ENCODE measurements at places on chromosomes 4 and X.

DNA sequence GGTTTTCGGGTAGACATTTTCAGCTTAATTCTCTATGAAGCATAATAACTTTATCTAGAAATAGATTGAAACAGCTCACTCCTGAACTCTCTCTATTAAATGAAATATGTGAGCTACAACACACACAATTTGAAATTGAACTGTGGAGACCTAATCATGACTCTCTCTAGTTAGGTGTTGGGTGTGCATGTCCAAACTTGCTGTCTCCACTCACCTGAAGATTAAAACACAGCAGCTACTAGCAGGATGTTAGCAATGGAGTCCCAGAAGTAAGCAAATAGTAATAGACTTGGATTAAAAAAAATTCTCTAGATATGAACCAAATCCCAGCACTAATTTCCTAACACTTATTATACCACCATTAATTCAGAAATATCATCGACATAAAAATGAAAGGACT lies 173.1 kb downstream of the FSTL5 start:
- H3K4me3 ChIP-seq, result no peak overlapping the region
- no peaks in the 10 kb centered on the region for H3K27me3 ChIP-seq
- no peak overlapping the region for H3K27ac ChIP-seq
- no peak for DNase-seq
- H3K4me1 ChIP-seq, result no peaks in the 10 kb centered on the region
- no peaks in the 10 kb centered on the region for H3K36me3 ChIP-seq

DNA sequence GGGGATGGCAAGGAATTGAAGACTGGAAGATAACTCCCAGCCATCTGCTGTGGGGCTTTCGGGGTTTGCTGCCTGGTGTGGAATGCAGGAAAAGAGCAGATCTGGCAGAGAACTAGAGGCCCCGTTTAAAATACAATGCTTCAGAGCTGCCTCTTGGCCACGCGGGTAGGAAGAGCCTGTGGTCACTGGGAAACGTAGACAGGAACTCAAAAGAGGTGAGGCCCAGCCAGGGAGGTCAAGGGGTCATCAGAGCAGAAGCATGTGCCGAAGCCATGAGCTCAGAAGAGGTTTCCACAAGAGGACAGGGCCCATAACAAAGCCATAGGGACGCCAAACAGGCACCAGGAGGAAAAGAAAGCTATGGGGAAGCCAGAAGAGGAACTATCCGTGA lies 14.5 kb upstream of the STS start:
- no peak for DNase-seq
- no peaks in the 10 kb centered on the region for H3K36me3 ChIP-seq
- no peaks in the 10 kb centered on the region for H3K4me1 ChIP-seq

DNA sequence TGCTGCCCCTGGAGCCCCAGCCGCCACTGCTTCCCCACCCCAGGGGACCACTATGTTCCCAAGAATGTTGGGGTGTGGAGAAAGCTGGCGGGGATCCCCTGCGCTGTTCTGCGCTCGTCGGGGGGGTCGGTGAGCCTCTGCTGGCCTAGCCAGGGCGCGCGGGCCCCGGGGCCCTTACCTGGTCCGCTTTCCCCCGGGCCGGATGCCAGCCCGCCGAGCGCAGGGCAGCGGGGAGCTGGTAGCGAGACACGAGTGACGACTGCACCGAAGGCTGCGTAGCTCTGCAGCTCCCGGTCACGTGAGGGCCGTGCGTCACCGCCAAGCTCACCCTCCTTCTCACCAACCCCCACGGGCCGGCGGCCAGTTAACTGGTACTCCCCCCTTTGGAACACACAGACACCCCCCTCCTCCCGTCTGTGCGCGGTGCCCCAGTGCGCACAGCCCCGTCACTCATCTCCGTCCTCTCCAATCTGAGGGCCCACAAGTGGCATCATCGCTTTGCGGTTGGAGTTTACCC lies at the start of gene BEX1:
Gene BEX1 (minus strand): TSS at position 254 of the 517 bp plus-strand sequence. CDS start 897 bp downstream, outside the sequence.
- H3K27me3 ChIP-seq, result no peaks in the 10 kb centered on the region
- H3K27ac ChIP-seq, result no peak within 1 kb of the TSS
- no peak for DNase-seq
- peak within 1 kb of the TSS; percentile 38 for H3K4me3 ChIP-seq
- no peaks in the 10 kb centered on the region for H3K36me3 ChIP-seq
- H3K4me1 ChIP-seq, result no peaks in the 10 kb centered on the region

DNA sequence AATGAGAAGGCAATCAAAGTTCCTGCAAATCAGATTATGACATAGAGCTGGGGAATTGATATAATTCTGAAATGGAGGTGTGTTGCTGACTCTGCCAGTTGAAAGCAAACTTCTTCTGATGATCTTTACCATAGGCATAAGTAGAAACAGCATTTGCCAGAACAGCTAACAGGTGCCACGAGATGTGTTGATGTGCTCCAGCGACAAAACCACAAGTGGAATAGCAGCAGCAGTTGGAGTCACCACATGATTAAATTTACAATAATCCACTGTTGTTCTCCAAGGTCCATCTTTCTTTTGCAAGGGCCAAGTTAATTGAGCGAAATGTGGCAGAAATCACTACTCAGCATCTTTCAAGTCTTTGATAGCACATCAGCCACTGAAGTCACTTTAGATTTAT lies 3.7 kb upstream of the OSTC start:
- no peaks in the 10 kb centered on the region for H3K36me3 ChIP-seq
- H3K4me1 ChIP-seq, result peaks cover 11% of the 10 kb centered on the region
- DNase-seq, result no peak

- no peak for DNase-seq
- H3K36me3 ChIP-seq, result no peaks in the 10 kb centered on the region
- H3K27ac ChIP-seq, result no peak overlapping the region
These were observed 351.1 kb downstream of the GRXCR1 start for GRCh38 chr4:43243433-43244116.

DNA sequence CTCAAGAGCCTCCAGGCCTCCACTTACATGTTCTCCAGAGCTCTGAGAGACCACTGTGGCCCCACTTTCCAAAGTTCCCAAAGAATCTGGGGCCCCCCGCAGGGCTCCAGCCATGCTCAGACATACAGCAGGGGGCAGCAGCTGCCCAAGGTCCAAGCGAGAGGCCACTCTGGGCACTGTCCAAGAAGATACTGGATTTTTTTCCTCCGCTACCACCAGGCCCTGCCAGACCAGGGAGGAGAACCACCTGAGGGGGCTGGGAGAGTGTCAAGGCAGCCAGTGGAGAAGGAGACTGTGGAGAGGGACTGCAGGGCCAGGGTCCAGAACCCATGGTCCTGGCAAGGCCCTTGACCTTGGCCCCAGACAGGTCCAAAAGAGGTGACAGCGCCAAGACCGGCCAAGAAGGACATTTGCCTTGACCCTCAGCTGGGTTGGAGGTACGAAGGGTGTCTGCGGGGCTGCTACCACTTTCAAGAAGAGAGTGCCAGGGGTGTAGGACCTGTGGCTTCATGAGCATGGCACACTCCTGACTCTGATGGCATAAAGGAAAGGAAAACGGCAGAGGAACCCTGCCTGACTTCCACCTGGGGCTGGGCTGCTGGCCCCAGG lies 5.3 kb downstream of the EMD start:
- H3K36me3 ChIP-seq, result no peaks in the 10 kb centered on the region
- H3K4me1 ChIP-seq, result peaks cover 24% of the 10 kb centered on the region
- H3K4me3 ChIP-seq, result no peak overlapping the region

- no peaks in the 10 kb centered on the region for H3K4me1 ChIP-seq
- no peaks in the 10 kb centered on the region for H3K27me3 ChIP-seq
- H3K27ac ChIP-seq, result peak overlapping the region; percentile 70
- DNase-seq, result no peak
These were observed 248.2 kb downstream of the PARM1 start for GRCh38 chr4:75180790-75181776.

DNA sequence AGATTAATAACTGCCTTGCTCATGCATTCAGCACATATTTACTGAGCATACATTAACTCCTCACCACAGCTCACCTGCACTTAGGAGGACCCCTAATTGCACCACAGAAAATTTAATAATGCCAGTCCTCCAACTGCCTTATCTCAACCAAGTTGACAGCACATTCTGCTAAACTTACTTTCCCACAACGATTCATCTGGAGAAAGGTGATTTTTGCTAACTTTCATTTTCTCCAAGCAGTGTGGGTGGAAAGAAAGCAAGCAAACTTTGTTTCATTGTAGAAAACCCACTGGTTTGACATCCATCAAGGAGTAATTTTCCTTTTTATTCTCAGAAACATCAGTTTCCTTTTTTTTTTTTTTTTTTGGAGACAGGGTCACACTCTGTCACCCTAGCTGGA lies 49.1 kb downstream of the RASGEF1B start:
- no peak overlapping the region for H3K27ac ChIP-seq
- no peak overlapping the region for H3K4me3 ChIP-seq
- H3K27me3 ChIP-seq, result no peaks in the 10 kb centered on the region
- no peaks in the 10 kb centered on the region for H3K4me1 ChIP-seq

GRCh38 chrX:119605464-119606279 lies 552 bp downstream of the NKRF start:
- peak overlapping the region; percentile 86 for H3K27ac ChIP-seq
- H3K4me3 ChIP-seq, result peak overlapping the region; percentile 88
- peaks cover 3% of the 10 kb centered on the region for H3K4me1 ChIP-seq
- no peaks in the 10 kb centered on the region for H3K27me3 ChIP-seq

DNA sequence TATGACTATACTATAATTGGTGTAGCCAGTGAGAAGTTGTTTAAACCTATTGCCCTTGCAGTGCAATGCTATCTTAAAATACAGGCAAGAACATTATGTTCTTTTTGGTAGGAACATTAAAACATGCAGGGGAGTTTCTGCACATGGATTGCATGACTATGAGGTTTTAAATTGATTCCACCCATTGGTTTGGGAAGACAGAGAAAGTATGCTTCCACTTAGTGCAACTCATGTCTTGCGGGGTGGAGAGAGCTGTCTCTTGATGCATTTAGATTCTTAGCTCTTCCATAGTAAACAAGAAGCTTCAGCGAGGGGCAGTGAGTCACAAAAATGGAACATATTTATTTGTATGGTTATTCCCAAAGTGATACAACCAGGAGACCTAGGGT lies 39.5 kb upstream of the RASL11B start:
- no peak overlapping the region for H3K4me3 ChIP-seq
- DNase-seq, result no peak
- no peak overlapping the region for H3K27ac ChIP-seq
- H3K4me1 ChIP-seq, result no peaks in the 10 kb centered on the region

GRCh38 chrX:56000174-56000573 lies 232.0 kb upstream of the KLF8 start:
- no peak for DNase-seq
- H3K4me3 ChIP-seq, result no peak overlapping the region
- no peaks in the 10 kb centered on the region for H3K36me3 ChIP-seq
- H3K27ac ChIP-seq, result no peak overlapping the region
- H3K4me1 ChIP-seq, result no peaks in the 10 kb centered on the region
- H3K27me3 ChIP-seq, result no peaks in the 10 kb centered on the region

- peak; percentile 88 for DNase-seq
- no peak overlapping the region for H3K4me3 ChIP-seq
- peaks cover 64% of the 10 kb centered on the region for H3K4me1 ChIP-seq
- no peaks in the 10 kb centered on the region for H3K36me3 ChIP-seq
- H3K27me3 ChIP-seq, result no peaks in the 10 kb centered on the region
These were observed 26.7 kb upstream of the C1QTNF7 start for GRCh38 chr4:15400981-15401671.

- no peak overlapping the region for H3K4me3 ChIP-seq
- no peak overlapping the region for H3K27ac ChIP-seq
- H3K4me1 ChIP-seq, result no peaks in the 10 kb centered on the region
These were observed 27.1 kb downstream of the AWAT2 start for GRCh38 chrX:70022616-70023015.

- no peaks in the 10 kb centered on the region for H3K27me3 ChIP-seq
- peaks cover 26% of the 10 kb centered on the region for H3K4me1 ChIP-seq
- no peak for DNase-seq
These were observed 17.2 kb downstream of the RAB33B start for GRCh38 chr4:139470997-139471665.

DNA sequence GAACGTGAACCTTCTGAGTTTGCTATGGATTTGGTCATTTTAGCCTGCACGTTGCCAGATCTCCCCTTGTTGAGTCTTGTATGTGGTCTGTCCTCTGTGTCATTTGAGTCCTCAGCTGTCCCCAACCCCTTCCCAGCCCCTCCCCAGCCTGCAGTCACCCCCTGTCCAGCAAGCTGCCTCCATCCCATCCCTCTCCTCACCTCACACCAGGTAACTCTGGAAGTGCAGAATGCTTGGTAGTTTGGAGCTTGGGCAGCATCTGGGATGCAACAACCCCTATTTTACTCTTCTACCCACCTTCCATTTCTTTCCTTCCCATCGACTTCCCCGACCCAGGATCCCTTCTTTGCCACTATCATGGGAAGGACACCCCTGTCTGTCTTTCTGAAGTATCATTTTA lies 18.4 kb downstream of the GABRQ start:
- H3K4me1 ChIP-seq, result no peaks in the 10 kb centered on the region
- H3K36me3 ChIP-seq, result no peaks in the 10 kb centered on the region
- no peak for DNase-seq
- no peak overlapping the region for H3K27ac ChIP-seq
- H3K4me3 ChIP-seq, result no peak overlapping the region

- H3K4me1 ChIP-seq, result no peaks in the 10 kb centered on the region
- H3K4me3 ChIP-seq, result no peak overlapping the region
- DNase-seq, result no peak
These were observed 38.0 kb upstream of the PDK3 start for GRCh38 chrX:24426921-24427746.

DNA sequence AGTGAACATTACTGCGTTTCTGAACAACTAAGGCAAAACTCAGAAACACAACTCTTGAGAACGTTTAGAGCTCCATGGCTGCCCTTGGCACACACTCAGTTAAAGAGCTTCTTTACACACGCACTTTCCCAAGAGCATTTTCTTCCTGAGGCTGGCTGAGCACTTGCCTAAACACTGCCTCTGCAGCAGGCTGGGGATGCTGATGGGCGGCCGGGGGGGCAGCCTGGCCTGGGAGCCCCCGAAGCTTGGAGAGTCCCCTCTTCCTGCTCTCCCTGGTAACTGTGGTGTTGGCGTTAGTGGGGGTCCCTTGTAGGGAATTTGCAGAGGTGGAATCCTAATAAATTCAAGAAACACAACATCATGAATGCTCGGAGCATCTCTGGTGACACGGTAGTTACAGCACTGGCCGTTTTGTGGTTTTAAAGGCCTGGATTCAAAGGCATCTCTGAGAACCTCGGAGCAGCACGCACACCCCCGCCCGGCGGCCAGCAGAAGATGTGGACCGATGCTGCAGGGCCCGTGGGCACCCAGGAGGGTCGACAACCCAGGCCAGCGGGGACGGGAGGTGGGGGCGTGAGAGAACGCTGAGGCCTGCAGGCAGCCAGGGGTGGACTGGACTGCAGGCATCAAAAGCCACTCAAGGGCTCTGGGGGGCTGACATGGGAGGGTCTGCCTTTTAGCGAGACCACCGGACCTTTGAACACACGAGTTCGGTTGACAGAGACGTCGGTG lies 45.4 kb downstream of the FGFRL1 start:
- H3K36me3 ChIP-seq, result no peaks in the 10 kb centered on the region
- H3K4me1 ChIP-seq, result peaks cover 13% of the 10 kb centered on the region
- peak; percentile 56 for DNase-seq
- H3K4me3 ChIP-seq, result no peak overlapping the region
- H3K27ac ChIP-seq, result no peak overlapping the region

- H3K36me3 ChIP-seq, result no peaks in the 10 kb centered on the region
- H3K27ac ChIP-seq, result no peak overlapping the region
- DNase-seq, result no peak
- no peak overlapping the region for H3K4me3 ChIP-seq
- no peaks in the 10 kb centered on the region for H3K27me3 ChIP-seq
These were observed 122.2 kb upstream of the PDE5A start for GRCh38 chr4:119750771-119751170.
